ENCODE measurements at places on chromosomes 7 and 10.

GRCh38 chr10:55979203-55979602, 381.9 kb downstream of the ZWINT start:
- DNase-seq, result no peak

DNA sequence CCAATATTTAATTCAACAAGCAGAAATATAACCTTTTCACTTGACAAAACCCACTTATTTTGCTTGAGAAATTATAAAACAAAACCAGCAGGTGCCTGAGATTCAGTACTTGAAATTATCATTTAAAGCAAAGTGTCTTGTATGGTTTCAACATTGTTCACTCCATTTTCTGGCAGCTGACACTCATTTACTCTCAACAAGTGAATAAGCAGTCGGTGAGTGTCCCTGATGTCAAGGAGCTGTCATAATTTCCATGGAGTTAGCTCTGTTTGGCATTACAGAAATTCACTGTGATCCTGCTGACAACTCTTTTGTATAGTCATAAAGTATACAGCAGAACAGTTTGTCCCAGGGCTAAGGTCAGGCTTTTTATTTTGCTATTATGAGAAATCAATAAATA, 490.0 kb downstream of the CNTNAP2 start:
- DNase-seq, result no peak

GRCh38 chr7:23765943-23766342, 55.9 kb downstream of the STK31 start:
- no peak for DNase-seq

GRCh38 chr7:1922071-1922869, 252.2 kb downstream of the ELFN1 start:
- no peak for DNase-seq

DNA sequence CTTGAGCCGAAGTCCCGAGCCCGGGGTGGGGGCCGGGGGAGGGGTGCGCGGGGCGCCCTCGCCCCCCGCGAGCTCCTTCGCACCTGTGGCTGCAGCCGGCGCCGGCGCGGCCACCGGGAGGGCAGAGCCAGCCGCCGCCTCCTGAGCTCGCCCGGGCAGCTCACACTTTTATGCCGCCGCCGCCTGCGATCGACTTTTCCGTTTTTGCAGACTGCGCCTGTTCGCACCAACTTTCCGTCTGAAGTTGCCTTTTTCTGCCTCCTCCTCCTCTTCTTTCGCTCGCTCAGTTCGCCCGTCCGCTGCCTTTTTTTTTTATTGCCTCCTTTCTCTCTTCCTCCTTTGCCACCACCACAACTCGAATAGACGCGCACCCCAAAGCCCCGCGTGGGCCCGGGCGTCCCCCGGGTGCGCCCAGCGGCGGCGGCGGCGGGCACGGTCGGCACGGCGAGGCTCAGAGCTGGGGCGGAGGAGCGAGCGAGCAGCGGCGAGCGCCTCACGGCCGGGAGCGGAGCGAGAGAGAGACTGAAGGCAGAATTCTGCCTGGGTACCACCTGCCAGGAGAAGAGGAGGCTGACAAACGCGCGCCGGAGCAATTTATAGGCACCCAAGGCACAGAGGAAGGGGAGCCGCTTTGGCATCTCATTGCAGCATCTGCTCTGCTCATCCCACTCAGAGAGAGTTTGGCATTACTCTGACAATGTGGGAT, at the start of gene C1QL3:
C1QL3 (minus strand) TSS at position 569 of the 706 bp plus-strand sequence. CDS start 814 bp downstream, outside the sequence.
- DNase-seq, result no peak

DNA sequence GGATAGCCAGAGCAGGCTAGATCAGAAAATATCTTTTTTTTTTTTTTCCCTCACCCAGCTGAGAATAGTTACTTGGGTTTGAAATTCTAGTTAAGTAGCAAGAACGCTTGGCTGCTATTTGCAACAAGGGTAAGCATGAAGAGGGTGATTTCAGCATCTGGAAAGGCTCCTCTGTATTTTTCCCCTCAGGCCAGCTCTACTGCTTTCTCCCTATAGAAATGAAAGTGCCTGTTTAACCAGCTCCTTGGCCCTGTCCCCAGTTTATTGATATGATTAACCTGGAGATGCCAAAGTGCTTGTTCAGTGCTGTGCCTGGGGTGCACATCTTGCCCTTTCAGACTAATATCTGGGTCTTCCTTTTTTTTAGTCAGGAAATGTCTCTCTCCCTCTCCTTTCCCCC, 37.1 kb downstream of the AP3M1 start:
- no peak for DNase-seq

DNA sequence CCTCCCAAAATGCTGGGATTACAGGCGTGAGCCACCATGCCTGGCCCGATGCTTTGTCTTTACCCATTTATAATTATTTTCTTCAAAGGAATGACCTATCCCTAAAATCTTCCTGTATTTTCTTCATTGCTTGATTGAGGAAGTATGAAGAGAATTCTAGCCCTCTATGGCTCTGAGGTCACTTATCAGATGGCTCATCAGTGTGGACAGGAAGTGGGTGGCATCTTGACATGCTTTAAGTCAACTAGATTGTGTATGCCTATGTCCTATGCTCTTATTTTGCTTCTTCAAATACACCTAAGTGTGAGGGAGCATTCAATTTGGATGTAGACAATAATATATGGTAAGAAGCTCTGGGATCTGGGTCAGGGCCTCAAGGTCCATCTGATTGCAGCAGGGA, 1020.5 kb downstream of the LRMDA start:
- DNase-seq, result no peak

- no peak for DNase-seq
Observed at GRCh38 chr10:12958546-12959110, 42.9 kb downstream of the CCDC3 start.
